ENCODE measurements at places on chromosomes 6 and 20.

DNA sequence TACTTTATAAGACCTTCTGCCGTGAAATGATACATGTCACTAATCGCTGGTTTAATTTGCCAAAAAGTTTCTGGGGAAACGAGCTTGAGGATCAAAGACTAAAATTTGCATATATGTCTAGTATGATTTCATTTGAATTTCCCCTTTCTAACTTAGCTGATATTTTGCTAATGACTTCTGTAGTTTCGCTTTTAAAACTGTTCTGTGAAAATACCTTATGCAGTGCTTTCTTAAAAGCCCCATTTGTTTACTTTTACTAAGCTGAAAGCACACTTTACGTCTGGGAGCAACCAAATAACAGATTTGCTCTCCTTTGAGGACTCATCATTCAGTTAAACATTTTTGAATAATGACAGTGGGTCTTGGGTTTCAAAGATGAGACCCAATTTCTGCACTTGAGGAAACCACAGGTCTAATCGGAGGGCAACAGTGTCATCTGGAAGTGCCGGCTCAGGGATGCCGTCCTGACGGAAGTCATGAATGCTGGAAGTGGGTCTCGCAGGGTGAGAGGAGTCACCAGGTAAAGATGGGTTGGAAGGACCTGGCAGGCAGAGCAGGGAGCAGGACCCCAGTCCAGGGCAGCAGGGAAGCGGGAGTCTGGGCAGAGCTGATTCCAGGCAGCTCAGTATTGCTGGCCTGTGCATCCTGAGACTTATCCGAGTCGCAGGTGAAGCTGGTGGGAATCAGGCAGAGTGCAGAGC lies 33.2 kb downstream of the PLEKHG1 start:
- H3K27me3 ChIP-seq: no peaks in the 10 kb centered on the region
- H3K4me1 ChIP-seq: no peaks in the 10 kb centered on the region
- no peak overlapping the region for H3K4me3 ChIP-seq

DNA sequence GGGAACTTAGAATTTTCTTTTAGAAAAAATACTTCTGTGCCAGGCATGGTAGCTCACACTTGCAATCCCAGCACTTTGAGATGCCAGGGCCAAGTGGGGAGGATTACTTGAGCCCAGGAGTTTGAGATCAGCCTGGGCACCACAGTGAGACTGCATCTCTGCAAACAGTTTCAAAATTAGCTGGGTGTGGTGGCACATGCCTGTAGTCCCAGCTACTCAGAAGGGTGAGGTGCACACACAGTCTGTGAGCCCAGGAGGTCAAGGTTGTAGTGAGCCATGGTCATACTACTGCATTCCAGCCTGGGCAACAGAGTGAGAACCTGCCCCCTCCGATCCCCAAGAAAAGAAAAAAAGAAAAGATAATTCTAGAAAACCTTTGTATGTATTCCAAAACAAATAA lies 346.0 kb upstream of the KCNQ5 start:
- H3K27me3 ChIP-seq: no peaks in the 10 kb centered on the region
- no peak overlapping the region for H3K27ac ChIP-seq
- no peaks in the 10 kb centered on the region for H3K36me3 ChIP-seq
- H3K4me1 ChIP-seq: no peaks in the 10 kb centered on the region
- DNase-seq: no peak

GRCh38 chr6:31462026-31462963 lies 35.6 kb upstream of the MICB start:
- no peak for DNase-seq
- no peaks in the 10 kb centered on the region for H3K27me3 ChIP-seq
- no peaks in the 10 kb centered on the region for H3K4me1 ChIP-seq
- H3K4me3 ChIP-seq: no peak overlapping the region
- H3K27ac ChIP-seq: no peak overlapping the region

DNA sequence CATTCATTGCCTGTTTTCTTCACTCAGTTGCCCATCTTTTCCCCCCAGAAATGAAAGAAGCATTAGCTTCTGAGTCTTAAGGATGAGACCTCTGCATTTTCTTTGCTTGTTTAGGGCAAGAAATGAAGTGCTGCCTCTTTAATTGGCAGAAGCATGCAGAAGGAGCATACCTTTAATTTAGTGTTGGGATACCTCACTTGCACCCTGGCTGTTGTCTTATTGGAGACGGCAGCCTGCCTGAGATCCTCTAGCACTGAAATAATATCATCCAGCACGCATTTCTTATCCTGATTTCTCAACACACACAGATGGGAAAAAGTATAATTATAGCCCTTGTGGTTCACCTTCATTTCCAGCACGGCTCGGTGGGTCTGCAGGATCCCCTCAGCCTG lies 43.1 kb downstream of the PTCHD4 start:
- H3K36me3 ChIP-seq: no peaks in the 10 kb centered on the region
- DNase-seq: no peak
- peaks cover 4% of the 10 kb centered on the region for H3K27me3 ChIP-seq
- H3K27ac ChIP-seq: no peak overlapping the region
- H3K4me1 ChIP-seq: no peaks in the 10 kb centered on the region

DNA sequence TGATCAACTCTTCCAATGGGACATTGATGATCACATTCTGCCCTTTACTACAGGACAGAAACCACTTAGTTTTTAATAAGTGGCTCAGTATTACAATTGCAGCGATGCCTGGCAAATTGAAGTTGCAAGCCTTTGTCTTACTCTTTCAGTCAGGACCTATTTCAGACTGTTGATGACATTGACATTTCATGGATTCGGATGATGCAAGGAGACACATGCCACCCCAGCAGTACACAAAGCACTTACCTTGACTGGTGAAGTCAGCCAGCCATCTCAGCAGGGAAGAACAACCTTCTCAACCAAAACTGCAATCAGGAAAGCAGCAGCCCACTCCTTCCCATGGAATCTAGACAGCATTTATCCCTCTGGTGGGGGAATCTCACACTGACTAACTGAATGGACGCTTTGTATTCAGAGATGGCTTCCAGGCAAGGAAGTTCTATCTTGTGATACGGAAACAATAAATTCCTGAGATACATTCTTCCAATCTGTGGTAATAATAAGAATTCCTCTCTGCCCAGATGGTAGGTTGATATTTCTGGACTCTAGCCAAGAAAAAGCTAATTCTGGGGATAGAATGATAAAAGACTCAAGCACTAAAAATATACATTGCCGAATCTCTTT lies 24.8 kb downstream of the NFYA start:
- H3K4me3 ChIP-seq: no peak overlapping the region
- H3K36me3 ChIP-seq: peaks cover 22% of the 10 kb centered on the region
- no peaks in the 10 kb centered on the region for H3K4me1 ChIP-seq
- H3K27me3 ChIP-seq: no peaks in the 10 kb centered on the region
- no peak overlapping the region for H3K27ac ChIP-seq

GRCh38 chr6:22059946-22060345 lies 236.9 kb downstream of the PRL start:
- H3K36me3 ChIP-seq: peaks cover 2% of the 10 kb centered on the region
- no peak for DNase-seq
- H3K27me3 ChIP-seq: no peaks in the 10 kb centered on the region
- no peak overlapping the region for H3K4me3 ChIP-seq
- H3K27ac ChIP-seq: no peak overlapping the region

GRCh38 chr20:62879275-62880146 lies 17.9 kb upstream of the TCFL5 start:
- peak; percentile 26 for DNase-seq
- H3K36me3 ChIP-seq: no peaks in the 10 kb centered on the region
- no peak overlapping the region for H3K27ac ChIP-seq
- no peaks in the 10 kb centered on the region for H3K27me3 ChIP-seq

DNA sequence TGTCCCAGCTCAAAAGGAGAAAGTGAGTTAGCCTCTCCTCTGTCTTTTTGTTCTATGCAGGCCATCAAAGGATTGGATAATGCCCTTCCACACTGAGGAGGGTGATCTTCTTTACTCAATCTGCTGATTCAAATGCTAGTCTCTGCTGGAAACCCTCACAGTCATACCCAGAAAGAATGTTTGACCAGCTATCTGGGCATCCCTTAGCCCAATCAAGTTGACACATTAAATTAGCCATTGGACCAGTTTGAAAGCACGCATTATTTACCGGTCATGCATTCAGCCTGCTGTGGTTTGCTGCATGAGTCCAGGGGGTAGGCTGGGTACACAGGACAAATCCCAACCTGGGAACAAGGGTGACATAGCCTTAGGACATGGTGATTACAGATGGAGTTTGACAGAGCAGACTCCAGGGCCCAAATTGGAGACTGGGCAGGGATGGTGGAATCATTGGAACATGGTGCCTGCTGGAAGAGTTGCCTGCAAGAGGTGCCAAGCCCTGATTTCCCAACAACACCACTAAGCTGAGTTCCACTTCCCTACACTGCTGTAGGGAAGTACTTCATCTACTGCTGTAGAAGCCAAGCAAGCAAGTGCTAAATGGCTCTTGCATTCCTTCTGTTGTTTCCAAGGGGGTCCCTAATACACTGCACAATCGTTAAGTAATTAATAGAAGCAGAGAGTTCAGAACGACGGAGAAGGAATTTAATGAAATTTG lies 87.7 kb downstream of the RNF182 start:
- DNase-seq: no peak
- no peaks in the 10 kb centered on the region for H3K36me3 ChIP-seq
- no peak overlapping the region for H3K4me3 ChIP-seq
- H3K27ac ChIP-seq: no peak overlapping the region
- H3K4me1 ChIP-seq: no peaks in the 10 kb centered on the region
- H3K27me3 ChIP-seq: no peaks in the 10 kb centered on the region

- no peak overlapping the region for H3K27ac ChIP-seq
- H3K4me3 ChIP-seq: no peak overlapping the region
- H3K27me3 ChIP-seq: no peaks in the 10 kb centered on the region
Observed at GRCh38 chr6:119327810-119328209, 21.8 kb downstream of the MAN1A1 start.

DNA sequence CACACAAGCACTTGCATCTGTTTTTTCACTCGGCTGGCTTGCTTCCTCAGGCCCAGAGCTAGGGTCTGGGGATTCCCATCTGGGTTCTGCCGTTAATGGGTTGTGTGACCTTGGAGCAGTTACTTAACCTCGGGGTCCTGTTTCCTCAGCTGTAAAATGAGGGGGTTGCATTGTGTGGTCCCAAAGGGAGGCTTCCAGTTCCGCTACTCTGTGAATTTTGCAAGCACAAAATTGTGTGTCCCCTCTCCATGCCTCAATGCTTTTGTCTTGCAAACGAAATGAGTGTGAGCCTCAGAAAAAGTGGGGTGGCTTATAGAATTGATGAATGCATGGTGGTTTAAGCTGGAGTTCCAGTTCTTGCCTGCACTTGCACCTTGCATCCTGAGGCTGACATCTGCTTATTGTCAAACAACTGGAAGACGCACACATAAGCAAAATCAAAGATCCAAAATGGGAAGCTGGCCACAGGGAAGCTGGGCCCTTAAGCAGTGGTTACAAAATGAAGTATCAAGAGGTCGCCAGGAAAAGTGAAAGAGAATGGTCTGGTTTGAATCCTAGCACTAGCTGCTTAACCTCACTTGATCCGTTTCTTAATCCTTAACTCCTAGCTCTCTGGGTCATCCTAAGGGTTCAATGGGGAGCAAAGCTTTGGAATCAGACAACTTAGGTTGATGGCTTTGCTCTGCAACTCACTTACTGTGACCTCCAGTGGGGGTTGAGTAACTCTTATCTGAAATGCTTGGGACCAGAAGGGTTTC lies 490.6 kb downstream of the DHX35 start:
- no peak for DNase-seq

DNA sequence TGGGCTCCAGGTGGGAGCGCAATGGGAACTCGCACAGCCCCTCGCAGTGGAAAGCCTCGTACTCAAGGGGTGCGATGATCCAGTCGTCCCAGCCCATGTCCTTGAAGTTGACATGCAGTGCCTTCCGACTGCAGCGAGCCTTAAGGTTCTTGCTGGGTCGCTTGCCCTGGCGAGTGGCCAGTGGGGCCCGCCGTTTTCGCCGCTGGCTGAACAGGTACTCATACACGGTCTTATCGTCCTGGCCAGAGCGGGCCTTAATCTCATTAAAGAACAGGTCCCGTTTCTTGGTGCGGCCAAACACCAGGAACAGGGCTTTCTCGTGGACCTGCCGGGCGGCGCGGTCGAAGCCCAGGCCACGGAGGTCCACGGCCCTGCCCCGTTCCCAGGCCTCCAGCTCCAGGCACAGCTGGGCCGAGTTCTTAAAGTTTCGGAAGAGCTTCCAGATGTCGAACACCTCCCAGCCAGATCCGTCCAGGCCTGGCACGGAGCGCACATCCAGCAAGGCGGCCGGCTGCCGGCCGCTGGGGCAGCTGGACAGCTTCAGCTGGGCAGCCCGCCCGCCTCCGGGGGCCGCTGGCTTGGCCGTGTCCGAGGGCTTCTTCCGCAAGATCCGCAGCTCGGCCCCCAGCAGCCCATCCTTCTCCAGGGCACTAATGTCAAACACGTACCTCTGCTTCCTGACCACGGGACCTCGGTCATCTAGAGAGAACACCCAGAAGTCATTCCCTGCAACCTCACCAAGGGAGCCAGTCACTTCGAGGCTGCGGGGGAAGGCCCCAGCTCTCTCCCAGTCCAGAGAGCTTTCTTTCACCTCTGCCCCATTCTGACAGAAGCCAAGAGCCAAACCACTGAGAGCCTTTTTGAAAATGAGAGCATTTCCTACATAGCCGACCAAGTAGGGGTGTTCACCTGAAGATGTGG lies 3.7 kb downstream of the GDF5 start:
- no peak for DNase-seq
- no peaks in the 10 kb centered on the region for H3K36me3 ChIP-seq
- no peak overlapping the region for H3K4me3 ChIP-seq
- H3K27ac ChIP-seq: no peak overlapping the region
- no peaks in the 10 kb centered on the region for H3K27me3 ChIP-seq
- H3K4me1 ChIP-seq: peaks cover 5% of the 10 kb centered on the region

GRCh38 chr6:142760152-142760551 lies 184.8 kb downstream of the HIVEP2 start:
- H3K27me3 ChIP-seq: no peaks in the 10 kb centered on the region
- H3K4me1 ChIP-seq: no peaks in the 10 kb centered on the region
- H3K36me3 ChIP-seq: no peaks in the 10 kb centered on the region
- no peak for DNase-seq

DNA sequence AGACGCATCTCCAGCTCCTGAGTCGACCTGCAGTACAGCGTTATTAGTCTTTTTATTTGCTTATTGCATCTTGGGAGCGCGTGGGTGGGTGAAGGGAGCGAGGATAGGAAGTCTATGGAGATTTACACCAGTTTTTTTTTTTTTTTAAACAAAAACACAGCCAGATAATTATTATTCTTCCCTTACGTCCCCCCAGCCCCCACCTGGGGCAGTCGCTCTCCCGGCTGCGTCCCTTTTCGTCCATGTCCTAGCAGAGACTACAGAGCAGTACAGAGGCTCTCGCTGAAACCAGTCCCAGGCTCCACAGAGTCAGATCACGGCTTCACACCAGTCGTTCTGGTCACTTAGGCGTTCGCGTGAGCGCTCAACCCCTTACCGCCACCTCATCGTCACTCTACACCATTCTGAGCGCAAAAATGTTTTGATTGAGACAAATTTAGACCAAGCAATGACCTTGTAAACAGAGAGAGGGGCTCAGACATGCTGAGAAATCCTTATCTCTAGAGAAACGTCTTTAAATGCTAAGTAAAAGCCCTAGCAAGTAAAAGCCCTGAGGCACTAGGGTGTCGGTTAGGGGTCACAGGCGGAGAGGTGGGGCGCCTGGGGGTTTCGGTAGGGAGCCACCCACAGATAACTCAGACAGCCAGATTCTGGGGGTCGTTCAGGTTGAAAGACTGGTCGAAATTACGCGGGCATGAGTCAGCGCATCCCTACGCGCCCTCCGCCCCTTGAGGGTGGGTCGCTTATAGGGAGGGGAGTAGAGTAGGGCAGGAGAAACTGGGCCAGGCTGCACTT lies 975 bp upstream of the PPT2 start:
- H3K4me3 ChIP-seq: peak overlapping the region; percentile 95
- DNase-seq: peak; percentile 89
- H3K36me3 ChIP-seq: peaks cover 2% of the 10 kb centered on the region
- H3K4me1 ChIP-seq: peaks cover 15% of the 10 kb centered on the region

Measured in mesendoderm (in vitro differentiated cells).